ENCODE measurements at places on chromosomes 7 and 10. TPM values are rescaled to one million over a fixed set of nuclear protein-coding genes. Genes with fewer than 3 reads are reported as not detected.

MKI67 gene
- 13.0 TPM for polyA plus RNA-seq

CASD1 gene
- 6.7 TPM for polyA plus RNA-seq

C10orf53 gene
- polyA plus RNA-seq: not detected

BMPR1A gene
- polyA plus RNA-seq: 19.0 TPM

CYP3A7 gene
- not detected for polyA plus RNA-seq

NME8 gene
- polyA plus RNA-seq: 0.44 TPM

PDE1C gene
- polyA plus RNA-seq: 0.11 TPM

CNPY1 gene
- not detected for polyA plus RNA-seq

SLC26A5 gene
- polyA plus RNA-seq: 0.24 TPM

AKR1B1 gene
- 273 TPM for polyA plus RNA-seq

GRCh38 chr7:116542618-116543017, 17.8 kb downstream of the CAV1 start:
- DNase-seq: no peak

DNA sequence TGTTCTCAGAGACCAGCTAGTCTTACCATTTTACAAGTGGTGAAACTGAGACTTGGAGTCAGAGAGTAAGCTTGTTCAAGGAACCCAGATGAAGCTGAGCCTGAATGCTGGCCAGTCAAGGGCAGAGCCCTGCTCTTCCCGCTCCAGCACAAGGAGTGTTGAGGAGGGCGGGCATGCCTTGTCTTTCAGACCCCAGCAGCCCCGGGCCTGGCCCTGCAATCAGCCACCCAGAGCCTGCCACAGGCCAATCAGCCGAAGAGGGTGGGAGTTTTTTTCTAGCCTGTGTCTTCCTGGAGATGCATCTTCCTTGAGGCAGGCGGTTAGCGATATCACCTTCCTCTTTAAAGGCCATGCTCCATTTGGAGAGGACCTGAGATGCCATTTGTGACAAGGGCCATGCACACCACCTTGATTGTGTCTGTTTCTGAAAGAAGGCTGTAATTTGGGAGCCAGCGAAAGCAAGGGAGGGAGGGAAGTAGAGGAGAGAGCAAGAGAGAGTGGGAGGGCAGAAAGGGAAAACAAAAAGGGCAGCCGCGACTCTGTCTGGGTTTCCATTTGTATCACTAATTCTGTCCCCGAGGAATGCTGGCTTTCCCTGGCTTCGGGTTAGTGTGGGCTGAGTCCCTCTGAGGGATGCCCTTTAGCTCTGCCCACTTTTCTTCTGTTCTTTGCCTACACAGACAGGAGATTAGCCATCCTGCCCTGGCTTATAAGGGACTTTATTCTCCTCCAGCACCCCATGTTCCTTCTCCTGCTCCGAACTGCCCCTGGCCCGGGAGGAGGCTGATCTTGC, 8.0 kb downstream of the CDH23 start:
- DNase-seq: no peak

- no peak for DNase-seq
Measured at GRCh38 chr7:20229646-20230500, 12.7 kb upstream of the MACC1 start.

DNA sequence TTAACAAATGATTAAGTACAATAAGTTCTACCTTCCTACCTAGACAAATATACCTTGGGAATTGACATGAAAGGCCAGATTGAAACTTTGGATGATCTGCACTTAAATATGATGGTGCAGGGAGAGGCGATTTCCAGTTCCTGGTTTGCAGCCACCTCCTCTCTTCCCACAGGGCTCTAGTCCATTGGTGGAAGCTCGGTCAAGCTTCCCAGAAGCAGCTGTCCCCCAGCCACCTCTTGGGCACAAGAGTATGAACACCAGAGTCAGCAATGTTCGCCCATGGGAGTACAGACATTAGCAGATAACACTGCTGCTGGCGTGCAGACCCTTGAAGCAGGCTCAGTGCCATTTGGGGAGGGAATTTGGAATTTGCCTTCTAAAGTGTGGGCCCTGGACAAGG, 1.5 kb upstream of the CPVL start:
- DNase-seq: no peak

GRCh38 chr7:3960050-3960763, 659.2 kb downstream of the SDK1 start:
- DNase-seq: no peak

DNA sequence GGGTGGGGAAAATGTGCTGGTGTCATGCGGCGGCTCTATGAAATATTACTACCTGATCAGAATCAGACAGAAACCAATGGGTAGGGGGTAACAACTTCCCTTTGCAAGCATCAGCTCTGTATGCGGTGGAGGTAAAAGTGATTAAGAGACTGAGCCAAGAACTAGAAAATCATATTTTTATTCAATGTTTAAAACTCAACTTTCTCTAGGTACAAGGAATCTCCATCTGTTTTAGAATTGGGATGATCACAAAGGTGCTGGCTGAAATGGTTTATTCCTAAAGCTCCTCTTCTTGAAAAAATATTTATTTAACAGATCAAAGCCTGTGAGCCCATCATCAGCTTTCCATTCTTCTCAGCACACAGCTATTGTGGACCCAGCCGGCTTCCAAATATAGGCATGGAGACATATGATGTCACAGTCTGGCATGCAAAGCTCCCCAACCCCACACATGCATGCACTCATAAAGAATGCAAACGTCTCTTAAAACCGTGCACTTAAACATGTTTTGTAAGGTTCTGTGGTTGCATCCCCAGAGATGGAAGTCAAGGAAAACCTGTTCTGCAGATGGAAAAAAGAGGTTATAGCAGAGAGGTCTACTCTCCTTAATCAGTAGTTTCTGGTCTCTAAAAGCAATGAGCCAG, 126.0 kb downstream of the SKIDA1 start:
- DNase-seq: no peak

- DNase-seq: no peak
Measured at GRCh38 chr7:99030951-99031350, 113.0 kb downstream of the SMURF1 start.

- DNase-seq: no peak
Measured at GRCh38 chr10:17744341-17744861, 7.6 kb upstream of the TMEM236 start.

- DNase-seq: no peak
Measured at GRCh38 chr7:2202901-2203765, 29.6 kb downstream of the MAD1L1 start.

DNA sequence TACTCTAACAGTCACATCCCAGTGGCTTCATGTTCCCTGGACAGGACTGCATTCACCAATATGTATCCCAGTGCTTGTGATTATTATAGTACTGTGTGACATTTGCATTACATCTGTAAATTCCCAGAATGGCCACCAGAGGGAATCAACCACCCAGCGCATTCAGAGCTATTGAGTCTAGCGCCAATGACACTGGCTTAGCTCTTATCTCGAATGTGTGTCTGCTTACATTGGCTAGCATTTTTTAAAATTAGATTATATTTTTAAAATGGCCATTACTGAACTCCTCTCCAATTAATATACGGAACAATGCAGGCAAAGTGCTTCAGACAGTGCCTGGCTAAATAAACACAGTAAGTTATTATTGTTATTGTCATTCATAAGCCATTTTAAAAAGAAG, 36.3 kb downstream of the TRIL start:
- no peak for DNase-seq

GRCh38 chr7:36810489-36810888, 86.2 kb upstream of the AOAH start:
- no peak for DNase-seq

GRCh38 chr7:83347945-83348444, 185.3 kb upstream of the PCLO start:
- DNase-seq: no peak

DNA sequence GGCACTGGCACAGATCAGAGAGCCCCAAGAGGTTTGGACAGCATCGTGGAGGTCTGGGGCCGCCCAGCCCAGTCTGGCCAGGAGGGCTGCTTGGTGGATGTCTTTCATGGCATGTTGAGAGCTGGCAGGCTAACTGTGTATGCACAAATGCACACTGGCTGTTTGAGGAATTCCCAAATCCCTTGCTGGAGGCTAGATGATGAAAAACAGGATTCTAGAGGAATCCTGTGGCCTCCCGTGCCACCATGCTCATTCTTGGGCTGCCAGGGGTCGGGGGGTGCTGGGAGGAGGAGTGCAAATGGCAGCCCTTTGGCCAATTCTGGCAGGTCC, 26.5 kb downstream of the LEP start:
- no peak for DNase-seq

- no peak for DNase-seq
Measured at GRCh38 chr10:116104210-116104932, 168.6 kb downstream of the GFRA1 start.

DNA sequence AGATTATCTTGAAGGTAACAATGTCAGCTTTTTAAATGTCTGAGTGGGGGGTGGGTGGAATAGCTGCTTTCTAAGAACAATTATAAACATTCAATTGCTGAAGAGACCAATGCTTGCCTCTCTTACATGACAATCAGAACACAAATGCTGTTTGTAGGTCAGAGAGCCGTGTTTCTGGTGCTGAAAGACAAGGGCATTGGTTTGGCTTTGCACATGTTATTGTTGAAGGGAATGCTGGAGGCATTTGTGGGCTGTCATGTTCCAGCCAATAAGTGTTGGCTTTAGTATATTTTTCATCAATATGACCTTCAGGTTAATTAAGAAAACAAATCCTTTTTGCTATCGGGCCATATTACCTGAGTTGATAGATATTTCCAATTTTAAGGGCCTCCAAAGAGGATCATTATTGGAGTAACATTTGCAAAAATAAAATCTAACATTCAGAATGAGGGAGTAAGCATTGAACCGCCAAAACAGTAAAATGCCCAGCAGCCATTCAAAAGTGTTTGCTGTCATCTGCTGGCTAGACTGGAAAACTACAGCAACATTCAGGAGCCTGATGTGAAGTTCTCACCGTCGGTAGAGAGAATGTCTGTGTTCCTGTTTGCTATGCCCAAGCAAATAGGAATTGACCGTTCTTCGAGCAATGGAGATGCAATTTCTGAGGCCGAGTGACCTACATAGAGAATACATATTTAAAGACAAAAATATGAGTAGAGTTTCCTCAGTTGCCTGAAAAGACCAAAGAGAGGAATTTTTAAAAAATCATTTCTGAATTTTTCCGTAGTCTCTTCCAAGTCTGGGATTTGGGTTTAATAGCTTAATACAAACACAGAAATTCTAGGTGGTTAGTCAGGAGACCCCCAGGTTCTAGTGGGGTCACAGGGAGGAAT, 118.9 kb downstream of the APBB1IP start:
- DNase-seq: no peak

DNA sequence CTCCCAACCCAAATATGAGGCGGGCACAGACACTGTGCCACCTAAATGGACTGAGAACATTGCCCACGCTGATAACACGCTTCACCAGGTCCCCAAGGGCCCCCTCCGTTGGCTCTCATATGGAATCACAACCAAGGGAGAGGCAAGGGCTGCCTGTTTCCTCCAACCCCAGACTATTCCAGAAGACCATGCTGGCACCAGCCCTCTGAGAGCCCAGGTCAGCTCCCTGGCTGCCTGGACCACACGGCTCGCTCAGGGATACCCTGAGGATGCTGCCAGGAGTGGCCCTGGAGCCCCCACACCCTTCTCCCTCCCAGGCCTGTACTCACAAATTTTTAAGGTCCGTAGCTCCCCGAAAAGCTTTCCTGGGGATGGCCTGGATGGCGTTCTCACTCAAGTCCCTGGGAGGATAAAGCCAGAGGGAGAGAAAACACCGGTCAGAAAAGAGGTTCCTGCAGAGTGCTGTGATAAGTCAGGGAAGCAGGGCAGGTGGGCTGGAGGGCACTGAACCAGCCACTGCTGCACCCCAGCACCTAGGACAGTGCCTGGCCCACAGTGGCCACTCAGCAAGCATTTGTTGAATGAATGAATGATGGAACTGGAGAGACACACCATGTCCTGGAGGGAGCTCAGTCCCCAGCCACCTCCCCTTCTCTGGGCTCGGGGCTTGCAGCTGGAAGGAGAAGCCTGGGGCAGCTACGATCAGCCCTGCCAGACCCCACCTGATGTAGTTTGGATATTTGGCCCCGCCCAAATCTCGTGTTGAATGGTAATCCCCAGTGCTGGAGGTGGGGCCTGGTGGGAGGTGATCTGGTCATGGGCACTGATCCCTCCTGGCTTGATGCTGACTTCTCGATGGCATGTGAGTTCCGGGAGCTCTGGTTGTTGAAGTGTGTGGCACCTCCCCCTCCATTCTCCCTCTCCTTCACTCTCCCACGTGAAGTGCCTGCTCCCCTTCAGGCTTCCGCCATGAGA, 119.8 kb downstream of the SLIT1 start:
- DNase-seq: no peak

DNA sequence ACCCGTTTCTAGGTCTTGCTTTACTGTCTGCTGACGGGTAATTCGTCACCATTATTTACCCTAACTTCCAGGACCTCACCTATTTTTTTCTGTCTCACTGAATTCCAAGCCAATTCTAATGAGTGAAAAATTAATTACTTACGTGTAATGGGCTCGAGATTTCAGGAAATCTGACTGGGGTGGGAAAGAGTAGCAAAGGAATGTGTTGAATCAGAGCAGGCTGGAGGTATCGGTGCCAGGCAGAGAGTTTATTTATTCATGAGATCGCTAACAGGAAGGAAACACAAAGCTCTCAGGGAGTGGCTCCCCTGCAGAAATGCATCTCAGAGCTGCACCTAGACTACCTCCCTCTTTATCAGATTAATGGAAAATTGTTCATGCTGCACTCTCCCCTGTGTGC, 4.0 kb upstream of the DIP2C start:
- DNase-seq: no peak

- DNase-seq: no peak
Measured at GRCh38 chr7:90312745-90313144, 8.4 kb downstream of the FAM237B start.

GRCh38 chr10:28293236-28294168, 9.4 kb downstream of the MPP7 start:
- no peak for DNase-seq

- DNase-seq: no peak
Measured at GRCh38 chr10:62728479-62728878, 76.0 kb upstream of the ADO start.

DNA sequence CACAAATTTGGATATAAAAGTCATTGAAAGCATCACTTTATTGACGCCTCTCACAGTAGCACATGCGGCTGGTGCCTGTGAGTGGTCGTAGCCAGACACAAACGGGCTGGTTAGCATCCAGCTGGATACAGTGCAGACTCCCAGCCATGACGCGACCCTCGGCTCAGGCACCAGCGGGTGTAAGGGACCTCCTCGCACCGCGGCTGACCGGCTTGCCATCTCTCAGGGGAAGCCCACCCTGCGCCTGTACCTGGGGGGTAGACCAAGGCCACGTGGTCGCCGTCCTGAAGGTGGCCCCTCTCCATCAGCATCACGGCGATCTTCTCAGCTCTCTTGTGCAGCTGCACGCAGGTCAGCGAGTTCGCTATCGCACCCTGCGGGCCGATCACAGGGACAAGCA, 213.8 kb downstream of the ZMYND11 start:
- DNase-seq: no peak

DNA sequence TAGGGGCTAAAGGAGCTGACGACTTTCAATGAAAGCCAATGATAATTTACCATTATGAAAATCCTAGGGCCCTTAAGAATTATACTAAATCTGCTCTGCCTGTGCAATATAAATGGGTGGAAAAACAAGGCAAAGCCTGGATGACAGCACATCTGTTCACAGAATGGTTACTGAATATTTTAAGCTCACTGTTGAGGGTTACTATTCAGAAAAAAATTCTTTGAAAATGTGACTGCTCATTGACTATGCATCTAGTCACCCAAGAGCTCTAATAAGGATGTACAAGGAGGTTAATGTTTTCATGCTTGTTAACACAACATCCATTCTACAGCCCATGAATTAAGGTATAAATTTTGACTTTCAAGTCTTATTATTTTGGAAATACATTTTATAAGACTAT, 8.9 kb downstream of the DKK1 start:
- no peak for DNase-seq

Measured in H1 (cell line).